ENCODE measurements at places on chromosomes 1 and 21.

GRCh38 chr1:58966103-58966916, 182.5 kb upstream of the JUN start:
- no peak for DNase-seq

GRCh38 chr1:160623227-160623633, 23.6 kb downstream of the SLAMF1 start:
- DNase-seq, result no peak

- DNase-seq, result no peak
Observed at GRCh38 chr1:235473806-235474205, 30.4 kb downstream of the B3GALNT2 start.

DNA sequence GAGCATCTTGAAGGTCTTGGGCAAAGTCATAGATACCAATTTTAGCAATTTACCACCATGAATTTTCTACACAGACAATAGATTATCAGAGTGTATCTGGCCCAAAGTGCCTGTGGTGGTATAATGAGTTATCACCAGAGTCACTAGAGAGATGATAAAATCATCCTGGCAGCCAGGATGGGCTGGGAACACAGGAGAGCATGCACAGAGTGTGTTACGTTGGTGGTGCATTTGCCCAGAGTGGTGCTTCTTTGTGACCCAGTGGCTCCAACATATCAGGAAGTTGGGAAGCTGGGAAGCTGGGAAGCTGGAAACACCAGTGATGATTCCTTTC, 236.7 kb upstream of the PROX1 start:
- DNase-seq, result no peak

All from hematopoietic multipotent progenitor cell (in vitro differentiated cells).